Activated CD4-positive, alpha-beta T cell treated with anti-CD3 and anti-CD28 coated beads, Interleukin-2, amount 50 U/mL, for 48 hours (primary cell): ENCODE measurements at places on chromosomes 2 and 18.

DNA sequence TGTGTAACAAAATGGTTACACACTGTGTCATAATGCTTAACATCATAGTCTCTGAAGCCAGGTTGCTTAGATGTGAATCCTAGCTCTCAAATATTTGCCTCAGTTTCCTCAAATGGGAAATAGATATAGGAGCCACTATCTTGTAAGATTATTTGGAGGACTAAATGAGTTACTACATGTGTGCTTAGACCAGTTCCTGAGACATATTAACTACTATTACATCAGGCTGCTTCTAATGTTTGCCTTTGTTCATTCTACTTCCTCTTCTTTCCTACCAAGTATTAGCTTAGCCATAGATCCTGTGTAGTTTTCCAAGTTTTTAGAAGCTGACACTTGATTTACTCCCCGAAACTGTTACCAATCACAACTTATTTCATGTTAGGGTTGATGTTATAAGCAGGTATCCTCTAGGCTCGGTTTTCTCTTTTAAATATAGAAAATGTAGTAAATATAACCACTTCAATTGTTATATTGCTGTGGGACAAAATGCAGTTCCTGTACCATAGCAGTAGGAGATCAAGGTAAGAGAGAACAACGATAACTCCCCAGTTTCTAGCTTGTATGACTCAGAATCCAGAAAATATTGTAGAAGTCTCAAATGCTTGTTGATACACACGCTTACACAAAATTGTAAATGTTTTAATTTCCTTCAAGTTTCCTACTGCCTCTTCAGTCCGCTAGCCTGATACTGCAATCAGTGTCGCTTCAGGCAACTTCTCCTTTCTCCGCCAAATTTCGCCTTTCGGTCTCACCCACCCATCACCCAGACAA is 751 bp upstream of the DNAJC10 start:
- no peak for DNase-seq

GRCh38 chr2:19881221-19881907 is 20.4 kb downstream of the TTC32 start:
- DNase-seq: no peak

- peak; percentile 69 for DNase-seq
Observed at GRCh38 chr2:113080134-113080533, 12.4 kb downstream of the IL1F10 start.

- no peak for DNase-seq
Observed at GRCh38 chr2:177735318-177735803, 337.2 kb downstream of the PDE11A start.

- DNase-seq: no peak
Observed at GRCh38 chr2:200172521-200172920, 134.0 kb upstream of the SPATS2L start.

GRCh38 chr18:61710082-61710620 is 182.7 kb downstream of the RNF152 start:
- DNase-seq: no peak

GRCh38 chr2:241771286-241772062 is 5.1 kb upstream of the GAL3ST2 start:
- no peak for DNase-seq

DNA sequence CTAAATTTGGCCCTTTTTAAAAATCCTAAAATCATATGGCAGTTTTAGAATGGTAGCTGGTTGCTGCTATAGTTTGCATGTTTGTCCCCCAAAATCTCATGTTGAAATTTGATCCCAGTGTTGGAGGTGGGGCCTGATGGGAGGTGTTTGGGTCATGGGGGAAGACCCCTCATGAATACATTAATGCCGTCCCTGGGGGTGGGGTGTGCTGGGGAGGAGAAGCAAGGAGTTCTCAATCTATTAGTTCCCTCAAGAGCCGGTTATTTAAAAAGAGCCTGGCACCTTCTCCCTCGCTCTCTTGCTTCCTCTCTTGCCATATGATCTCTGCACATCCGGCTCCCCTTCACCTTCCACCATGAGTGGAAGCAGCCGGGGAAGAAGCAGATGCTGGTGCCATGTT is 20.8 kb downstream of the GPATCH11 start:
- DNase-seq: no peak

GRCh38 chr2:143505542-143505941 is 376.3 kb downstream of the ARHGAP15 start:
- no peak for DNase-seq

DNA sequence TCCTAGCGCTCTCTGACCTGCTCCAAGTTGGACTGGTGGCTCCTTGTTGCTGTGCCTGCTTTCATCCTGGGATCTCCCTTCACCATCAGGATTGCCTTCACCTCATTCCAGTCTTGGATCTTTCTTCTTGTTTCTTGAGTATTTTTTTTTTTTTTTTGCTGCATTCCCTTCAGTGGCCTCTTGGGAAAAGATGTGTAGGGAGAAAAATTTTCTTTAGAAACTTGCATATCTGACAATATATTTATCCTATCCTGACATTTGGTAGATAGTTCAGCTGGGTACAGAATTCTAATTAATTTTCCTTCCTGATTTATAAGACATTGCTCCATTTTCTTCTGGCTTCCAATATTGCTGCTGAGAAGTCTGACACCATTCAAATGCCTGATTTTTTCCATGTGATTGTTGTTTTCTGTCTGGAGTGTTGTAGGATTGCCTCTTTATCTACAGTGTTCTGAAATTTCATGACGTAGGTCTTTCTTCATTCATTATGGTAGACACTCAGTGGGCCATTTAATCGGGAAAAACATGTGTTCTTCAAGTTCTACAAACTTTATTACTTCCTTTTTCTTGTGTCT is 23.0 kb upstream of the IL1A start:
- no peak for DNase-seq

GRCh38 chr18:27378431-27379095 is 193.5 kb upstream of the CHST9 start:
- DNase-seq: no peak

DNA sequence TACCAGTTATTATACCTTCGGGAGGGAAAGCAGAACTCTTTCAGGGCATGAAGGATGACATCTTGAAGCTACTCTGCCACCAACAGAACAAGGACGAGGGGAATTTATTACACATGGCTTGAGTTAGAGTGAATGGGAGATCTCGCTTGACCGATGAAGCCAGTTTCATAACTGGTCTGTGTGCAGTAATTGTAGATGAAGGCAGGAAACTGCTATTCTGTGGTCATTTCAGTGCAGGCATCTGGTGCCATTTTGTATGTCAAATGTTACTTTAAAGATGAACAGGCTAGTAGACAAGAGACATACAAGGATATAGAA is 20.5 kb downstream of the GREB1 start:
- DNase-seq: no peak

DNA sequence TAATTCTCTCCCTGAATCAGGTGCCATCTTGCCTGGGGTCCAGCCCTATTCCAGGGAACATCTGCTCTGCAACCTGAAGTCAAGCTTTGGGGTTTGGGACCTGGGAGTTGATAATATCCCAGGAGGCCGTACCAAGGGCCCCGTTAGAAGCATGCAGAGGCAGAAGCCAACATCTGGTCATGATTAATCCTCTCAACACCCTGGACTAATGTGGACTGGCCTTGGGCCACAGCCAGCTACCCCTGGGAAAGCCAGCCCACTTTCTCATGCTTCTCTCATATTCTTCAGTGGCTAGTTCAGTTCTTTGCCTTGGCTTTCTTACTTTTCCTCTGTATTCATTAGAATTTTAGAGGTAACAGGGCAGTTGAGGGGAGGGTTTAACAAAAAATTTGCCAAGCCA is 515.6 kb upstream of the NRP2 start:
- no peak for DNase-seq

- DNase-seq: no peak
Observed at GRCh38 chr18:21747764-21748693, 7.4 kb downstream of the MIB1 start.

- no peak for DNase-seq
Observed at GRCh38 chr2:110679337-110679707, 1.5 kb upstream of the BUB1 start.

DNA sequence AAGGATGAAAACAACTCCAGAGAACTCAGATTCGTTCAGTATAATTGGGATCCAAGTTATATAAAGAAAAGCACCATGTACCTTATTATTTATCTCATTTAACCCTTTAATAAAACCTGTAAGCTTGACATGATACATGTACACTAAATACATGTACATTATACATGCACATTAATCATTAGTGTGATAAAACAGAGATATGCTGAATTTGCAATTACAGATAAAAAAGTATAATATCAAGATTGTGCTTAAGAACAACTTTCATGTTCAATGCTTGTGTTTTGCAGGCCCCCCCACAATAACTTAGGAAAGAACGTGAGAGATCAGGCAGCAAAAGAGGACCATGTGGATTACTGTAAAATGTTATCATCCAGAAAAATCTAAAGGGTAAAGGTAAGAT is 385.4 kb upstream of the GYPC start:
- no peak for DNase-seq

GRCh38 chr18:59159986-59160385 is 20.3 kb downstream of the SEC11C start:
- no peak for DNase-seq

DNA sequence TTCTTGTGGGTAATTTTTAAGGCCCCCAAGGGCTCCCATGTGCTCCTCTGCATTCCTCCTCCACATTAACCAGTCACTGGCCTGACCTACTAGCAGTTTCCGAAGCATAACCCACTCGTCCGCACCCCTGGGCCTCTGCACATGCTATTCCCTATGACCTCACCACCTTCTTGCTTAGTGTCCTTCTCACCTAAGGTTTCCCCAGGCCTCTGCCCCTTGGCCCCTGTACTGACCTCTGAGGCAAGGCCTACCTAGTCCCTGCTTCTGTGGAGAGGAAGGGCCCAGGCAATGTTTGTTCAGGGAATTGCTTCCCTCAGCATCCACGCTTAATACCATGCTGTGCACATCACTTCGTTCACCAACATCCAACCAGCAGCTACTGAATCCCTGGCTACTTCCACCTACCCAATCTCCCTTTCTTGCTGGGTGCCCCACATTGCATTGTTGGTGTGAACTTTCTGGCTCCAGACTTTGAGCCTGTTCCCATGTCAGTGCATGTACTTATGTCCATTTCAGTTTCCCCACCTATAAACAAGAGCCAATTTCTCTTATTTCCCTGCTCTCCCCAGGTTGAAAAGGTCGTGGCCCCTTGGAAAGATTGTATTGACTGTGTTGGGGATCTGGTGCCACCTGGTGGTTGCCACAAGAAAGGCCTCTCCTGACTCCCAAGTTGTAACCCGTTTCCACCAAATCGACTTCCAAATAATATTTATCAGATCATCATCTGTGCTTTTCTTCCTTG is 19.2 kb upstream of the TMEM177 start:
- DNase-seq: peak; percentile 41

DNA sequence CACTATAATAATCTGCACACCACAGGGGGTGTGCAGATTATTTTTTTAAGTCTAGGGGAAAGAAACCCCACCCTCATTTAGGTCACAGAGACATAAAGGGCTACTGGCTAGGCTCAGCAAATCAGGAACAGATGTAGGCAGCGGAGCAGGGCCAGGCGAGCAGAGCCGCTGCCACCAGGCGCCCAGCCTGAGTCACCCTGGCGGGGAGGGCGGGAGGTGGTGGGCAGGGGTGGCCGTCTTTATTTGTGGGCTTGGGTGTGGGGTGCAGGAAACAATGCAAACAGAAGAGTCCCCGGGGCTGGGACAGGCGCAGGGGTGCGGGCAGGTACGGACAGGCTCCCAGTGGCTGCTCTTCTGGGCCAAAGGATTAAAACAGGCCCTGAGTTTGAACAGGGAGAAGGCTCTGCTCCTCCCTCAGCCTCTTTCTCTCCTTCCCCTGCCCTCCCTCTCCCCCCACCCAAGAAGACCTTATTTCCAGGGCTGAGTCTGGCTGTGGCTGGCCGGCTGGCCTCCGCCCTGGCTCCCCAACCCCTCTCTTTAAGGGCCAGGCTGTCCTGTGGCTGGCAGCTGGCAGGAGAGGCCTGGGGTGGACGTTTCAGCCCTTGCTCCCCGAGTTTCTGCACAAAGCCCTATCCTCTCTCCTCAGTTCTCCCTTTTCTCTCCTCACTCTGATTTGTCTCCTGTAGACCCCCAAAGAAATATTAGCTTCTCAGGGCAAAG is 142.9 kb upstream of the SMAD2 start:
- no peak for DNase-seq

- no peak for DNase-seq
Observed at GRCh38 chr2:74675090-74675489, 21.0 kb downstream of the SEMA4F start.

DNA sequence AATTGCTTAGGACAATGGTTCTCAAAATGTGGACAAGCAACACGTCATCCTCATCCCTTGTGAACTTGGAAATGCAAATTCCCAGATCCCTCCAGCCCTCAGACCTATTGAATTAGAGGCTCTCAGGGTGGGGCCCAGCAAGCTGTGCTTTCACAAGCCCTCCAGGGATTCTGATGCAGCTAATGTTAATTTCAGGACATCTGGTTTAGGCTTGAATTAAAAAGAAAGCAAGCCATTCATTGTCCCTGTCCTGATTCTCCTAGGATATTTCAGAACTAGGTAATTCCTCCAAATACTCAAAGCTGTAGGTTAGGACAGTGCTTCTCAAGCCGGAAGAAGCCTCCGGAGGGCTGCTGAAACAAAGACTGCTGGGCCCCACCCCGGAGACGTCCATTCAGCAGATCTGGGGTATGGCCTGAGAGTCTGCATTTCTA is 26.0 kb upstream of the GLI2 start:
- no peak for DNase-seq

DNA sequence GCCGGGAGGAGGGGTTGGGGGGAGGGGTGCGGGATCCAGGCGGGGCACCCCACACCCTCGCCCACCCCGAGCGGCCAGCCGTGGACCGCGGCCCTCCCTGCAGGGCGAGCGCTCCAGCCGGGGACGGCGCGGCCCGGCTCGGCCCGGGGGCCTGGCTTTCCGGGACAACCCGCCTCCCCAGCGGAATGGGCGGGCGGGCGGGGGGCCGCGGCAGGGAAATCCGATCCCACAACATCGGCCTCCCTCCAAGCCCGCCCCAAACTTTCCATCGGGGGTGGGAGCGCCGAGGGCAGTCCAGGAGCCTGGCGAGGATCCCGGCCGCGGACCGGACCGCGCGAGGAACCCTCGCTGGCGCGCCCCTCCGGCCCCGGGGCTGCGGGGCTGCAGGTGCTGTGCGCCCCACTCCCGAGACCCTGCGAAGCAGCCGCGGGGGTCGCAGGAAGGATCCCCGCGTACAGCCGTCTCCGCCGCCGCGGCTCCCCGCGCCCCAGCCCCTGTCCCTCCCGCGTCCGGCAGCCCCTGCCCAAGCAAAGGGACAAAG is 529 bp downstream of the SEMA4C start:
- DNase-seq: no peak

DNA sequence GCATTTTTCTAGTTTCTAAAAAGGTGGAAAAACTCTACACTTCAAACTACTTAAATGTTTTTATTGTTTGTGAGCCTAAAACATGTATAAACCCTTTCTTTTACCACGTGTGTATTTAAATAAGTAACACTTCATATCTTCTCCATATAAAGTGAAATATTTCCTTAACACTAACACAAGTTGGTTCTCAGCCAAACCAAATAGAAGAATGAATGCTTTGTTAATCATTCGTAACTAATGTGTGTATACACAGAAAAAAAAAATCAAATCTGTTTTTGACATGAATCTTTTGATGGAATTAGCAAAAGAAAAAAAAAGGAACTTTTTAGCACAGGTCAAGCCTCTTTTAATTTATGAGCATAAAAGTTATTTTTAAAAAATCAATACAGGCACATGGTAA is 89.3 kb downstream of the EHBP1 start:
- DNase-seq: no peak
